ENCODE measurements at places on chromosomes 1 and 21. TPM values are rescaled to one million over a fixed set of nuclear protein-coding genes. Genes with fewer than 3 reads are reported as not detected.
A peak's percentile ranks its signal among the peaks of the same experiment; 100 is the strongest.

Gene IRF6
- 0.15 TPM for total RNA-seq

Gene UMODL1
- total RNA-seq = 1.1 TPM

DNA sequence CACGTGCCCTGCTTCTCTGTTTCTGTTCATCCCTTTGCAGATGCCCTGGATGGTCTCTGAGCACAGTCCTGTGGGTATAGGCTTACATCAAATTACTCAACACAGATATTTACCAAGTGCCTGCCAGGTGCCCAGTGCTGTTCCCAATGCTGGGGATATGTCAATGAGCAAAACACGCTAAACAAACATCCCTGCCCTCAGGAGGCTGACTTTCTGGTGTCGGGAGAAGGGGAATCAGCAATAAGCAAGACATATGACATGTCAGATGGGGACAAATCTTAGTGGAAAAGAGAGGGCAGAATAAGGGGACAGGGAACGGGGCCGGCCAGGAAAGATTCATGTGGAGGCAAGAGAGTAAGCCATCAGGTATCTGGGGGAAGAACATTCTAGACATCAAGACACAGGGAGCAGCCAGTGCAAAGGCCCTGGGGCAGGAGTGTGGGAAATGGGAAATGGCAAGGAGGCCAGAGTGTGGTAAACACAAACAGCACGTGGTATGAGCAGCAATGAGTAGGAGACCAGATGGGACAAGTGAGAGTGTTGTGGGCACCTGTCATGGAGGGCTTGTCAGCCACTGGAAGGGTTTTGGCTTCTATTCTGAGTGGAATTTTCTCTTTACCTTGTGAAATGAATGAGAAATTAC lies 160.2 kb upstream of the KAZN start:
- no peak for DNase-seq
- H3K27me3 ChIP-seq = no peaks in the 10 kb centered on the region
- H3K4me1 ChIP-seq = no peaks in the 10 kb centered on the region

DNA sequence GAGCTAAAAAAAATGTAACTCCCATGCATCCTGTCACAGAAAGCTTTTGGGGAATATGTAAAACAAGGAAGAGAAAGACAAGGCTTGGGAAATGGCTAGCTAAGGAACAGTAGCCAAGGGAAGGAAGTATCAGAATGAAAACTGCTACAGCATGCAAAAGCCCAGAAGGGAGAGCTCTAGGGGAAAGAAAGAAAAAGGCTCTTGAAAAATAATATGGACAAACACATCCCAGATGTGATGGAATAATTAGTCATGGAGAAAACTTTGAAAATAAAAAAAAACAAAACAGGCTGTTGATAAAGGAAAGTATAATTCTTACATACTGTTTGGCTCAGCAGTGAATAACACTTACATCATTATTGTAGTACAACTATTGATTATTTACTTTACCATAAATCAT lies 47.9 kb upstream of the VCAM1 start:
- no peaks in the 10 kb centered on the region for H3K36me3 ChIP-seq
- DNase-seq = no peak
- no peak overlapping the region for H3K27ac ChIP-seq

- peaks cover 24% of the 10 kb centered on the region for H3K4me1 ChIP-seq
- H3K4me3 ChIP-seq = no peak overlapping the region
- no peaks in the 10 kb centered on the region for H3K36me3 ChIP-seq
- peak; percentile 16 for DNase-seq
- H3K27me3 ChIP-seq = peaks cover 19% of the 10 kb centered on the region
Observed at GRCh38 chr1:20483833-20484518, 2.0 kb downstream of the CAMK2N1 start.

Measured in CD4-positive, alpha-beta memory T cell (primary cell).